ENCODE measurements at places on chromosomes 5 and 9.

DNA sequence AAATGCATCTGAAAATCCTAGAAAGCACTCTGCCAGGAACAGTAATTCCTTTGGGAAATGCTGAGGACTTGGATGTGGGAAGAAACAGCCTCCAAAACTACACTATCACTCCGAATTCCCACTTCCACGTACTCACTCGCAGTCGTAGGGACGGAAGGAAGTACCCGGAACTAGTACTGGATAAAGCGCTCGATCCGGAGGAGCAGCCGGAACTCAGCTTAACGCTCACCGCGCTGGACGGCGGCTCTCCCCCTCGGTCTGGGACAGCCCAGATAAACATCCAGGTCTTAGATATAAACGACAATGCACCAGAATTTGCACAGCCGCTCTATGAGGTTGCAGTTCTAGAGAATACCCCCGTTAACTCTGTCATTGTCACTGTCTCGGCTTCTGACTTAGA, 786 bp downstream of the PCDHB3 start:
- DNase-seq = no peak

DNA sequence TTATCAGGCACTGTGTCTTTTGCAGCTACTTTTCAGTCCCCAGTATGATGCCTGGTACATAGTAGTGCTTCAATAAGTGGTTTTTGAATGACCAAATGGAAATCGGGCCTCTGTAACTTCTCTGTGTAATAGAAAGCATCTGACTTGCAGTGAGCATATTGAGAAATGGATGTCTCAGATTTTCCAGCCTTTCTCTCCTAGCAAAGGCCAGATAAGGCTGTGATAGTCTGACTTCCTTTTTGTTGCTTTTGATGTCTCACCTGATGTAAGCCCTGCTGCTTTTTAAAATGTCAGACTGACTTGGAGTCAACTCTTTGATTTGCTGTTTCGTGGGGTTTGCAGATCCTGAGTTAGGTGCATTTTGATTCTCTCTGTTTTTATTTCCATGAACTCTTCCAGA, 590.0 kb upstream of the ZNF608 start:
- no peak for DNase-seq

- no peak for DNase-seq
Measured at GRCh38 chr5:119177226-119177625, 106.3 kb downstream of the DMXL1 start.

GRCh38 chr9:2469681-2470221, 151.8 kb upstream of the VLDLR start:
- peak; percentile 5 for DNase-seq

DNA sequence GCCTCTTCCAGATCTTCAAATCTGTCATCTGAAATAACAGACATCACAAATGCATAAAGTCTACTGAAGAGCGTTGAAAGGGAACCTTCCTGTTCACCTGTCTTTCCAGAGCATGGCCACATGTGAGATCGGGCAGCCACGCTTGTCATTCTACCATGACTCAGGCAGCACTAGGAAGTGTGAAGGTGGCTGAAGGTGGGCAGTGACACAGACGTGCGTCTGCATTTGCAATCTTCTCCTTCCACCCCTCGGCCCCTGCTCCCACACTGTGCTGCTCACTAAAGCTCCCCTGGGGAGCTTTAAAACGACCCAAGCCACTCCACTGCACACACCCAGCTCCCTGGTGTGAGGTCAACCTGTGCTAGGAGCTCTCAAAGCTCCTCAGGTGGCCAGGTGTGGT, 2.5 kb downstream of the ENTR1 start:
- no peak for DNase-seq

DNA sequence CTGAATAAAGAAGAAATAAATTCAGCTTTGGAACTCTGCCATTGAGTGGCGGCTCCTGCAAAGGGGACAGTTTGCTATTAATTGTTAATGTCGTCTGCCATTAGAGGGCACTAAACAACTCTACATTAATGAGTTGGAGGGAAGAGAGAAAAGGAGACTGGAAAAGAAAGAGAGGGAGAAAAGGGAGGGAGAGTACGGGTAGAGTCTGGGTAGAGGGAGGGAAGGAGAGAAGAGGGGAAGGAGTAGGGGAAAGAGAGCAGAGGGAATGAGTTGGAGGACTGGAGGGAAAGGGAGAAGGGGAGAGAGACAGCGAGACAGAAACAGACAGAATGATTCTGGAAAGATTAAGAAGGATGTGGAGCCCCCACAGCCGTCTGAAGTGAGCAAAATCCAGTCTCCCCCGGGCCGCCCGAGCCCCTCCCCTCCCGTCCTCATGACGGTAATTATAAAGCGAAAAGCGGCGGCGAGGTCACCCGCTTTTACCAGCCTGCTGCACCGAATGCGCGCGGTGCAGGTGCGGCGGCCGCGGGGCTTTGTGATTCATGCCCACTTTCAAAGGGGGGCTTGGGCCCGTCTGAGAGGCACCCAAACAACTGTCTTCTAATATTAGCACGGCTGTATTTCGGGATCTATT, 1.9 kb upstream of the FST start:
- peak; percentile 63 for DNase-seq

DNA sequence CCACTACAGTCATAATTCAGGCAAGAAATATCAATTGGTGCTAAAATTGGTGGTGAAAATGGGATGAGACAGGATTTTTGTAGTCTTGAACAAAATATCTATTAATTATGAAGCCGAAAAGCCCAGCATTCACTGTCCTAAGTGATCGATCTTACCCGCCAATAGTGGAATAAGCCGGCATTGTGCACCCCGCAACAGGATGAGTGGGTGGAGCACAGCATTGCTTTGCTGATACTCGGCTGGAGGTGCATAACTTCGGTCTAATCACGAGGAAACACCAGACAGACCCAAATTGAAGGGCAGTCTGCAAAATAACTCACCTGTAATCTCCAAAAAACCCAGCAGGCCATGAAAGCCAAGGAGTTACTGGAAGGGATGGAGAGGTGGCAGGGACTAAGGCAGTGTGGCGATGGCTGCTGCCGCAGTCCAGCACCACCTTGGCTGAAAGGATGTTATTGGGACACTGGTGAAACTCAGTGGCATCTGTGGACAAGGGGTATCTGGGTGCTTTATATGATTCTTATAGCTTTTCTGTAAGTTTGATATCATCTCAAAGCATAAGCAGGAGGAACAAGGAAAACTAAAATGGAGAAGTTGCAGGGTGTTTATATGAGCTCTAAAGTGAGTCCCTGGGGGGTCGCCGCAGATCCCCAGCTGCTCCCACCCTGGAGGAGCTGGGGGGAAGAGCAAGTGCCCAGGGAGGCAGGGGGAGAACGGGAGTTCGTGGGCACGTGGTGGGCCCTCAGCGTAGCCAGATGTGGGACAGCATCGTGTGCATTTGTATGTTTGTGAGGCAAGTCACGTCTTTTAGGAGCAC, 45.2 kb downstream of the AHRR start:
- DNase-seq = no peak

GRCh38 chr9:34686732-34687131, 4.3 kb downstream of the CCL19 start:
- DNase-seq = peak; percentile 50

GRCh38 chr9:129405089-129405826, 215.6 kb downstream of the C9orf50 start:
- DNase-seq = no peak

GRCh38 chr9:32247168-32247567, 137.3 kb upstream of the ACO1 start:
- no peak for DNase-seq
